ENCODE measurements at places on chromosomes 5 and 9. TPM values are rescaled to one million over a fixed set of nuclear protein-coding genes. Genes with fewer than 3 reads are reported as not detected.

The TAF7 gene
- 139 TPM for total RNA-seq

The OR1Q1 gene
- not detected for total RNA-seq

DNA sequence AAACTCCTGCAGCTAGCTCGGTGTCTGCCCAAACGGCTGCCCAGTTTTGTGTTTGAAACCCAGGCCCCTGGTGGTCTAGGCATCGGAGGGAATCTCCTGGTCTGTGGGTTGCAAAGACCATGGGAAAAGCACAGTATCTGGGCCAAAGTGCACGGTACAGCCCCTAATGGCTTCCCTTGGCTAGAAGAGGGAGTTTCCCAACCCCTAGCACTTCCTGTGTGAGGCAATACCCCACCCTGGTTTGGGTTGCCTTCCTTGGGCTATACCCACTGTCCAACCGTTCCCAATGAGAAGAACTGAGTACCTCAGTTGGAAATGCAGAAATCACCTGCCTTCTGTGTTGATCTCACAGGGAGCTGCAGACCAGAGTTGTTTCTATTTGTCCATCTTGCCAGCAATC, 41.8 kb downstream of the CAVIN4 start:
- H3K4me3 ChIP-seq, result no peak overlapping the region
- H3K4me1 ChIP-seq, result no peaks in the 10 kb centered on the region
- no peaks in the 10 kb centered on the region for H3K27me3 ChIP-seq

DNA sequence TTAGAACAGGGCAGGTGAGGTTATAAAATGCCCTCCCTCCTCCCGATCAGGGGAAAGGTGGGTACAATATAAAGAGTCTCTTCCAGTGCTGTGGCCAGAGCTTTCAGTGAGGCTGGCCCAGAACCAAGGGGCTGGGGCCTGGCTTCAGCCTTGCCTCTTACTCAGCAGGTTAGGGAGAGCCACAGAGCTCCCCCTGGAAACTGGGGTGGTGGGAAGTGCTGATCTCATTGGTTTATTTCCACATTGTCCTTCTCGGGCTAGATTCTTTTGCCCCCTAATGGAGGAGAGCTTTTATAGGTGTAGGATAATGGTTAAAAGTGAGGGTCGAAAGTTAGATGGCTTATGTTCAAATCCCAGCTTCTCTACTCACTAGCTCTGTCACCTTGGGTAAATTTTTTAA, 186.7 kb upstream of the TBC1D2 start:
- no peak overlapping the region for H3K27ac ChIP-seq
- no peaks in the 10 kb centered on the region for H3K27me3 ChIP-seq
- DNase-seq, result no peak
- H3K36me3 ChIP-seq, result no peaks in the 10 kb centered on the region
- H3K4me3 ChIP-seq, result no peak overlapping the region

The GRHPR gene
- 74.7 TPM for total RNA-seq

The SIT1 gene
- total RNA-seq, result 0.30 TPM

All from psoas muscle (tissue), 8 donors.